ENCODE measurements at places on chromosomes 2 and 18.

- DNase-seq, result no peak
These were observed 107.9 kb downstream of the CCDC85A start for GRCh38 chr2:56291711-56292110.

DNA sequence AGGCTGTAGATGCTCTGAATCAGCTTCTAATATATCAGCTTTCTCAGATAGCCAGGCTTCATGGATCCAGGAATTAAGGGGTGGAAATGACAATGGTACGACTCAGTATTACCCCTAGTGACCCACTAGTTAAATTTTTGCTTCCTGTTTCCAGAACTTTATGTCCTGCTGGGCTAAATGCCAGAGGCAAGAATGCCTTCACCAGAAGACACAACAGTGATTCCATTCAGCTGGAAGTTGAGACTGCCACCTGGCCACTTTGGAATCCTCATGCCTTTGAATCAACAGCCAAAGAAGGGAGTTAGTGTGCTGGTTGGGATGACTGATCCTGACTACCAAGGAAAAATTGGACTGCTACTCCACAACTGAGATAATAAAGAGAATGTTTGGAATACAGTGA lies 239.1 kb downstream of the ASXL3 start:
- no peak for DNase-seq

DNA sequence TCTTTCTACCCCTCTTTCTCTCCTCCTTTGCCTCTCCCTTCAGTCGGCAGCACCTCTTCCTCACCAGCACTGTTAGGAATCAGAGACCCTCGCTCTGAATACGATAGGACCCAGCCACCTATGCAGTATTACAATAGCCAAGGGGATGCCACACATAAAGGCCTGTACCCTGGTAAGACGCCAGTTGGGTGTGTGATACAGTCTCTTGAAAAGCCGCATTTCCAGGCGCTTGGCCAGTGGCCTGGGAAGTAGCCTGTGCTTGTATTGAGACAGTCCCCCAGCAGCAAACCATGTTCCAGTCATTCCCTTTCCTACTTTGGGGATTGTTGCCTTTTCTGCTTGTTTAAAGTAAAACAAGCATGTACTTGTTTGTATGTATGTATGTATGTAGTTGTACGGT lies 118.4 kb upstream of the DAPL1 start:
- no peak for DNase-seq

DNA sequence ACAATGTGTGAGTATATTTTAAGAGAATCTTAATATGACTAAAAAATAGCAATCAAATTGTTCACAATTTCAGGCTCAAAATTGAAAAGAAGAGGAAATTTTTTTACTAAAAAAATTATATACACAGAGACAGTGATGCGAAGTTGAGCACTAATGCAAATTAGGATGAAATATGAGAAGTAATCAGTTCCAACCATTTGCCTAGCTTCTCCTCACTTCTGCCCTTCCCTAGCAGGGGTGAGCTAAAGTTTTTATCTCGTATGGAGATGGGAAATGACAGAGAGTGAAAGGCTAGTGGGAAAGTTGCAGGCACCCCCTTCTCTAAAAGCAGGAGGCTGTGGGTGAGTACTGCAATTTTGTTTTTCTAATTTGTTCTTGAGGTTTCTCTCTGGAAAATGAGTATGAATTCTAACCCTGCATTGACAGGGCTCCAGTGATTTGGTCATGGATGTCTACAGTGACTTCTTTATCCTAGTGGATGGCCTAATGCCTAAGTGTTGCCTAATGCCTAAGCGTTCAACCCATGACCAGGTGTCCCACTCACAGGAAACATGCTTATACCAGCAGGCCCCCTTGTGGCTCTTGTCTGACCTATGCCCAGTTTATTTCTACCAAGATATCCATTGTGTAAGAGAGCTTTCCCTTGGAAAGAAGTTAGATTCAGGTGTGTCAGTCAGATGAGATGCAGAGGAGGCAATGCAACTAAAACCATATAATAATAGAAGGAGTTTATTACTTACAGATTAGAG lies 78.0 kb upstream of the HNMT start:
- no peak for DNase-seq

DNA sequence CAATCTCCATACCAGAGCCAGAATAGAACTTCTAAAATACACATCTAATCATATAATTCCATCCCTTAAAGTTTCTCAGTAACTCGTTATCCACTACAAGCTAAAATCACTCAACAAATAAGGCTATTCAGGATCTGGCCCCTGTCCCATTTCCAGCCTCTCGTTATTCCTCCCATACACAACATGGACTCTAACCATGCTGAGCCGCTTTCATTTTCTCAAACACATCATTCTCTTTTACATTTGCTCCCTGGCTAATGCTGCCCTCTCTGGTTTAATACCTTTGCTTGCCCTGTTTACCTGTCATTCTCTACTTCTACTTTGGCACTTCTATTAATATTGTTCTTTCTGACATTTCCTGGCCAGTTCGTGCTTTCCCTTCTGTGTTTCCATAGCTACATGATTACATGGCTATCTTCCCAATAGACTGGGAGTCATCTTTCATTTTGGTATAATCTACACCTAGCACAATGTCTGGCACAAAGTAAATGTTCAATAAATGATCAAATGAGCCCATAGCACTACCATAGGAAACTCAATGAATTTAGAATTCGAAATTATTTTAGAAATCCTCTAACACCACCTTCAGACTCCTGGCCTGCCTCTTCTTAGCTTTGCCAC lies 163.6 kb upstream of the VRK2 start:
- DNase-seq, result no peak

GRCh38 chr18:70228536-70228935 lies 23.0 kb upstream of the RTTN start:
- no peak for DNase-seq

DNA sequence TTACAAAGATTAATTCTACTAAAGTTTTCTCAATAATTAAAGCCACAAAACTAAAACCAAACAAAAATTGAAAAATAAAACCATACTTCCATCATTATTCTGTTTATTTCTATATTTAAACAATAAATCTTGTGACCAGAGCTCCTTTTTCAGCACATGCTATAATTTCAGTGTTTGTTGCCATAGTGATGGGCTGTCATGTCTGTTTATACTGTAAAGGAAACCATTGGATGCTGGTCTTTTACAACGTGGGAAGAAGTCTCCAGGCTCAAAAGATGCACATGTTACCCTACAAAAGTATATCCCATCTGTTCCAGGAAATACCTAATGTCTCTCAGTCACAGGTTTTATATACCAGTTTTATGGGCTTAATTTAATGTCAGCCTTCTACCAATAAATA lies 100.1 kb upstream of the MC2R start:
- DNase-seq, result no peak

DNA sequence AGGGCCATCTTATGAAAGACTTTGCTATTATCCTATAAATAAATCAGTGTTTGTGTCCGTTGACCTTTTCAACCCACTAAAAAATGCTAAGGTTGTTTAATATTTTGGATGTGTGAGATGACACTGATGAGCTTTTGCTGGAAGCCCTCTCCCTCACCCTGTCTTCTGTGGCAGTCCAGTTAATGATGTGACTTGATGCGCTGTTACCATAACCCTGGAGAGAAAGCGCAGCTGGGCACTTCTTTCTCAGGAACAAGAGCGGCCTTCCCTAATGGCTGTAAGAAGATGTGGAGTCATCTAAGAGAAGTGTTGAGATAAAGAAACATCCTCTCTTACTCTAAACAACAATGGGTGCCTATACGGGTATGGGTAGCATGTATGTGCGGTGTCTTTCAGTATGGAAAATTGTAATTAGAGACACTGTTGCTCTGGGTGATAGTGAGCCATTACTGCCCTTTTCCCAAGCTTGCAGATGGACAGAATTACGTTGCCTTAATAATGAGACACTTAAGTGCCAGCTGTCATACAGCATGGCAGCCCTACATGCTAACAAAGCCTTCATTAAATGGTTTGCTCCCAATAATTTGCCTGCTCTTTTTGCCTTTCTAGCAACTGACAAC lies 165.6 kb upstream of the NABP1 start:
- DNase-seq, result no peak

DNA sequence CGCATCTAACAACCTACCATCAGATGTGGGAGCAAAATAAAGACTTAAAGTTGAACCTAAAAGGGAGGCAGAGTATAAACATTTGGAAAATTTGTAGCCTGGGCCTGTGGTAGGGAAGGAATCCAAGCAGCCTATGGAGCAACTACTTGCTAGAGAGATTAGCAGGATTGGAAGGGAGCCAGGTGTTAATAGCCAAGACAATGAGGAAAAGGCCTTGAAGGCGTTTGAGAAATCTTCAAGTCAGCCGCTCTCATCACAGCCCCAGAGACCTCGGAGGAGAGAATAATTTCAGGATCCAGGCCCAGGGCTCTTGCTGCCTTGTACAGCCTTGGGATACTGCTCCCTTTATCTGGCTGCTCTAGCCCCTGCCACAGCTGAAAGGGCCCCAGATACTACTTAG lies 219.7 kb downstream of the THSD7B start:
- no peak for DNase-seq

- DNase-seq, result no peak
These were observed 82.8 kb downstream of the SKA1 start for GRCh38 chr18:50457639-50458038.

Data from NCI-H187 (cell line).